ENCODE measurements at places on chromosomes 5 and 9. TPM values are rescaled to one million over a fixed set of nuclear protein-coding genes. Genes with fewer than 3 reads are reported as not detected.

DNA sequence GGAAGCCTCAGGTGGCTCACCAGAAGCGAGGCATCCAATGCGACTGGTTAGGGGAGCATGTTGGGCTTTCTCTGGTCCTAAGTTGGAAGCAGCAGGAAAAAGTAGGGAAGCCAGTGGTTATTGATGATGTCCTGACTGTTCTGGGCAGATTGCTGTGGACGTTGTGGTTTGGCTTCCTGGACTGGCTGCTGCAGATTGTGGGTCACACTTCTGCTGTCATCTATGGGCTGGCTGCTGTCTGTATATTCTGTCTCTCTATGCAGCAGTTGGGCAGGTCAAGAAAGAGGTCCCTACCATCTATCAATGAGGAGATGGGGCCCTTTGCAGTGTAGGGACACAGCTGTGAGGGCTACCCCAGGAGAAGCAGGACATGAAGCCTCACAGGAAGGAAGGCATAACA, 13.5 kb upstream of the MARCHF6 start:
- DNase-seq, result no peak

EQTN gene
- not detected for total RNA-seq

CARD9 gene
- total RNA-seq, result 1.7 TPM

GRCh38 chr5:168274406-168274805, 17.0 kb upstream of the WWC1 start:
- DNase-seq, result no peak

DNA sequence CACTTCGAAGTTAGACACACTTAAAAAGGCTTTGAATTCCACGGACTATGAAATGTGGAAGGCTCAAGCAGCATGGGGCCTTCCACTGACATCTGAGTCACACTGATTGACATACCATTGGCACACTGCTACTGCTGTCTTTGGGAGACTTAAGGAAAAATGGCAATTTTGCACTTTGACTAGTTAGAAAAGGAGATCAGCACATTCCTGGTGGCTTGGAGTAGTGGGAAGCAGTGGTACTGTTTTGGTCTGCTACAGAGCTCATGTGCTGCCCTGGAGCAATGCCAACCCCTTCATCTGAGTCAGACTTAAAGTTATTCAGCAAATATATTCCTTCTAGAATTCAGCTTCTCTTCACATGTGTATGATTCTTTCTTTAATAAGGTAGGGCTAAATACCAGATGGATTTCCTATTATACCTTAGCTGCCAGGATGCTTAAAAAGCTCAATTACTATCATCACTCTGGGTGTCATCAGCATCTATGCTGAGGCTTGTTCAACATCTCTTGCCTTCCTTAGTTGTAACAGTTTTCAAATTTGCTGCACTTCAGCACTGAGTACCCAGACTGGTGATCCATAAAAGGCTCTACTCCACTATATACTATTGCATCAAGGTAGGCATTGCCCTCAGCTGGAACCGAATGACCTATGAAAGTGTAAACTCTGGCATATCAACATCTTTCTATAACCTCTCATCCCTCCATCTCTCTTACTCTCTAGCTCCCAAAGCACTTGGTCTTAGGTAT, 42.3 kb upstream of the MOCS2 start:
- no peak for DNase-seq

DNA sequence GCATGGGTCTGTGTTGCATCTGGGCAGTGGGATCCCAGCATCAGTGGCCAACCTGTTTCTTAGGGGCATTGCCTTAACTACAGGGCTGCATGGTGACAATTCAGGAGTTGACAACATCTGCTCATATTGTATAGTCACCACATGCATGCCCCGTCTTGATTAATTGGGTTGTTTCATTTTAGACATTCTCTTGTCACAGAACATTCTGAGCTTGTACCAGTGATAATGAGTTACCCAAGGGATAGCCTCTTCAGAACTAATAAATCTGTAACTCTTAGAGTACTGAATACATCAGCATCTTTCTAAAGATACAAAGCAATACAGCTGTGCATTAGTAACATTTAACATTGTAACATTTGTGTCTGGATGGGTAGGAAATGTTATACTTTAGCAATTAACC, 426.5 kb upstream of the CD180 start:
- DNase-seq, result no peak

DNA sequence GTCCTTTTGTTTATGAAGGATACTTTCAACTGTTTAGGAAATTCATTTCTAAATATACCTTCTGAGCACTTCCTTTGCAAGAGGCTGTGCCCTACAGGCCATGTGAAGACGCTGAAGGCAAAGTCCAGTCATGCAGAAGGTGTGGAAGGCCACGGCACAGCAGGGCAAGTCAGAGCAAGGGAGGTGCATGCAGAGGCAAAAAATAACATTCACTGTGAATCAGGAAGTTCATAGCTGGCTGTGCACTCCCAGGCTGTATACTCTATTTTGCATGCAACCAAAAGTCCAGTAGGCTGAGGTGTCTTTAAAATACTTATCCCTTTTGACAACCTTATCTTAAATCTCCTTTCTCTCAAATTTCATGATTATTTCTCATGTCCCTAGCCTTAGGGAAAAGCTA, 50.3 kb downstream of the GNAQ start:
- no peak for DNase-seq

- no peak for DNase-seq
These were observed 167.7 kb upstream of the MPDZ start for GRCh38 chr9:13446938-13447842.

- DNase-seq, result no peak
These were observed 224.4 kb upstream of the PANK3 start for GRCh38 chr5:168803541-168803940.

CFAP90 gene
- 0.69 TPM for total RNA-seq

- no peak for DNase-seq
These were observed 67.7 kb downstream of the NR2F1-AS1 start for GRCh38 chr5:93513298-93513697.

GRCh38 chr9:83304686-83305085, 233.5 kb downstream of the FRMD3 start:
- DNase-seq, result no peak

STKLD1 gene
- total RNA-seq, result 0.74 TPM

- no peak for DNase-seq
These were observed 91.0 kb downstream of the MRPL36 start for GRCh38 chr5:1708592-1709141.

DNA sequence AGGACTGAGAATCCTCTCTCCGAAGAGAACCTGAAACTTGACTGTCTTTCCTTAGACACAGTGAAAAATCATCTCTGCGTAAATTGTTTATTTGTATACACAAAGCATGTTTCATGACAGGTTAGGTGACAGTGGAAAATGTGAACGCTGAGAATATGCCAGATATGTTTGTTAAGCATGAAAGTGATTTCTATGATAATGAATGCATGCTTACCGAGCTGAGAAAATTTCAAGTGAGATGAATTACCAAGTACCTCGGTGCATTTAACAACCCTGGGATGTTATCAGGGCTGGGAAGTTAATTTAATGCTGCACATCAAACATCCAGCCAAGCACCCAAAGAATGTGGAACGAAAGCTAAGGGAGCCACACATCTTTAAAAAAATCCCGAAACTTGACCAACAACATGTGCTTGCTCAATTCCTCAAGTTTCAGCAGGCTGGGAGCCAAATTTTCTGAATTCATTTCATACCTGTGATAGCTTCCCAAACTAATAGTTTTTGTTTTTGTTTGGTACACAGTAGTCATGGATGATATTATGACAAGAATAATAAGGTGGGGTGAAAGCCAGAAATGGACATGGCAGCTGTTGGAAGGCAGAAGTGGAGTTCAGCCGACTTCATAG, 336.9 kb downstream of the ARHGEF28 start:
- no peak for DNase-seq

ALDH7A1 gene
- 52.9 TPM for total RNA-seq

GABBR2 gene
- 6.3 TPM for total RNA-seq

CDH6 gene
- total RNA-seq, result 0.36 TPM

TUT7 gene
- total RNA-seq, result 12.5 TPM

- no peak for DNase-seq
These were observed 362.9 kb upstream of the TLE4 start for GRCh38 chr9:79208791-79209396.

BRINP1 gene
- not detected for total RNA-seq

DCAF12 gene
- total RNA-seq, result 38.3 TPM

GRCh38 chr9:110447476-110447875, 109.8 kb upstream of the TXNDC8 start:
- DNase-seq, result no peak

- peak; percentile 85 for DNase-seq
These were observed 324 bp upstream of the RGMB start for GRCh38 chr5:98773214-98773463.

DNA sequence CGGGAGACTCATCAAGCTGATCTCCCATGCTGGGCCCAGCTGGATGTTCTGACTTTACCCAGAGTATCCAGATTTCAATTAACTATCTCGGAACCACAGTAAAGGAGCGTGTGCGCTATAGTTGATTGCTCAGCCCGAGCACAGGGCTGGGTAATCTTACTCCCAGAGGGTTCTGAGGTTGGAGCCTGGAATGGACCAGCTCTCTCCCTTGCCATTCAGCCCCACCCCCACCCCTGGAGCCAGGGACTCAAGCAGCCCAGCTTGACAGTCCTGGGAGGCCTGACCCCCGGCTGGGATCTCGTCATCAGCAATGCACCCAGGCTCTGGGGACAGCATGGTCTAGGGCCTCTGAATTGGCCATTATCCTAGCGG, 23.7 kb upstream of the PTGES start:
- DNase-seq, result no peak

DNA sequence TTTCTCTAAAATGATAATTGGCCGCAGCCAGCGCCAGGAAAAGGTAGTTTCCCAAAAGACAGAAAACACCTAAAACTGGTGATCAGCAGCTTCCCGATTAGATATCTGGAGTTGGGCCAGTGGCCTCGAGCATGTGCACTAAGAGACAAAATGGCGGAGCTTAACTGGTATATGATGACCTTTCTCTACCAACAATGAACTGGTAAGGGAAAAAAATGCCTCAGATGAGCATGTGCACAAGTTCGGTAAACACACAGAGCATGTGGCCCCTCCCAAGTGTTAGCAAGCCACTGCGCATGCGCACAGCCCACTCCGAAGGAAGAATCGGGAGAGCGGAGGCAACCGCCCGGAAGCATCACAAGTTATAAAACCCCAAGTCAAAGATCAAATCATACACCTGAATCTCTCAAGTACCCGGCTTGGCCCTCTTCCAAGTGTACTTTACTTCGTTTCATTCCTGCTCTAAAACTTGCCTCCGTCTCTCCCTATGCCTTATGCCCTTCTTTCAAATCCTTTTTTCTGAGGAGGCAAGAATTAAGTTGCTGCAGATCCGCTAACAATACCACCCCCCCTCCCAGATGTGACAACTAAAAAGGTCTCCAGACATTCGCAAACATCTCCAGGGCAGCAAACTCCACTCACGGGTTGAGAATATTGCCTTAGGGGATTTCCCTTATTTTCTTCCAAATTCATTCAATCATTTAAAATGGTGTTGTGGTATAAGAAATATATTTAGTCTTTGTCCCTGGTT, 15.0 kb upstream of the PTBP3 start:
- no peak for DNase-seq
